Right atrium auricular region (tissue), 2 donors: ENCODE measurements at places on chromosomes 16 and 17. TPM values are rescaled to one million over a fixed set of nuclear protein-coding genes. Genes with fewer than 3 reads are reported as not detected.

The KRTAP1-3 gene
- total RNA-seq: 0.39 TPM

The OTOP2 gene
- total RNA-seq: not detected

The TMEM114 gene
- total RNA-seq: not detected

The PRSS27 gene
- total RNA-seq: not detected

The CSH1 gene
- not detected for total RNA-seq

The DHX40 gene
- 22.1 TPM for total RNA-seq
